ENCODE measurements at places on chromosomes 5 and 9.

DNA sequence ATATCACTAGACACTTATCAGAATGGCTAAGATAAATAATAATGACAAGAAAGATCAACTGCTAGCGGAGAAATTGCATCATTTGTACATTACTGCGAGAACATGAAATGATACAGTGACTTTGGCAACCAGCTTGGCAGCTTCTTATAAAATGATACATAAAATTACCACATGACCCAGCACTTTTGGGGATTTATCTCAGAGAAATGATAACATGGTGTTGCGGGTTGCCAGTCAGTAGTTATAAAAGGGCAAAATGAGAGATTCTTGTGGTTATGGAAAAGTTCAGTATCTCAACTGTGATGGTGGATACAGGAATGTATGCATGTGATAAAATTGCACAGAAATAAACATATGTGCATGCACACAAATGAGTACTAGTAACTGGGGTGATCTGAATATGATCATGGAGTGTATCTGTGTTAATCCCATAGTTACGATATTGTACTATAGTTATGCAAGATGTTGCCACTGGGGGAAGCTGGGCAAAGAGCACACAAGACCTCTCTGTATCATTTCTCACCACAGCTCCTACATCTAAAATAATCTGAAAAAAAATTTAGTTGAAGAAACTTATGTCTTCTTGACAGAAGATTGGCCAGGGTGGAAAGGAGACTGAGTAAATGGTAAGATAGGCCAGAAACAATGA lies 128.9 kb downstream of the NXNL2 start:
- no peak for DNase-seq

DNA sequence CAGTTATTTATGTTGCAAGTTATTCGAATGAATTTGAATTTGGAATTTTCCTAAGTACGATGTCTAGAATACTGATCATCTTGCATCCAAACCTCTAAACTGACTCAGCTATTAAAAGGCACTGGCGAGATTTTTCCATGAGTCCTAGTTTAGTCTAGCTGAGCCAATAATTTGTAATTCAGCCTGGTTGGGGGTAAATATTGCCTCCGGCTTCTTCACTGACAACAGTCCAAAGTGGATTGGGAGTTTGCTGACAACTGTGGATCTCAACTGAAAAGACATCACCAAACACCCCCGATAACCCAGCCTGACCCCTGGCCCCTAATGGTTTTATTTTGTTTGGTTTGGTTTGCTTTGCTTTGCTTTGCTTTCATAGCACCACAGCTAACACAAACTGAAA lies 189.8 kb upstream of the DAPK1 start:
- DNase-seq, result no peak

DNA sequence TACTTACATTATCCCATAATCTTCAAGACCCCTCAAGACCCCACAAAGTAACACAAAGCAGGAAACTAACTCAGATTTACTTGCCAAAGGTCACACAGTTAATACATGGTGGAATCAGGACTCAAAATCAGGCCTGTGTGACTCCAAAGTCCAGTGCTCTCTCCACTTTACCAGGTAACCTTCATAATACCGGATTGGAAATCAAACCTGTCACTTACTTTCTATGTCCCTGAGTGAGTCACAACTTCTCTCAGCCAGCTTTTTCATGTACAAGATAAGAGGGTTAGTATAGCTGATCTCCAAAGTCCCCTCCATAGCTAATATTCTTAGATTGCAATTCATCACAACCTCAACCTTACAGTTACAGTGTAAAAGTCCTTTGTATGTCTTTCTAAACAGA lies 17.1 kb downstream of the STRBP start:
- DNase-seq, result no peak

GRCh38 chr9:84839541-84839940 lies 170.0 kb downstream of the NTRK2 start:
- DNase-seq, result no peak

GRCh38 chr9:126464694-126465441 lies 138.2 kb downstream of the MVB12B start:
- DNase-seq, result peak; percentile 9

All from A673 (cell line).